ENCODE measurements at places on chromosomes 5 and 9.

- DNase-seq, result no peak
These were observed 181.8 kb downstream of the SAXO1 start for GRCh38 chr9:18851069-18851795.

DNA sequence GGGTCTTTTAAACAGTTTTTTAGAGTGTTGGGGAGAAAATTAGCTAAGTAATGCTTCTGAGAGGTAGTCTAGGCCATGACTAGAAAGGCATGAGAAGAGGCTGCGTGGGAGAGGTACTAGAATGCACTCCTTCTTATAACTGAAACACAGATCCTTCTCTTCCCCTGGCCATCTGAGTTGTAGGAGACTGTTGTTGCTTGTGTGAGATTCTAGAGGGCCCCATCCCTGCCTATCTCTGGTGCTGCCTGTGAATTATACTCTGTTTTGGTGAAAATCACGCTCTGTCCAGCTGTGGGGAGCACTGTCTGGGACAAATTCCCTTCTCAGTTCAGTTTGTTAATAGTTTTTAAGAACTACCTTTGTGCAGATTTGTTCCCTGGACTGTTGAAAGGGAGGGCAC is 37.5 kb downstream of the MAP1B start:
- no peak for DNase-seq

- DNase-seq, result no peak
These were observed 16.6 kb upstream of the CCDC112 start for GRCh38 chr5:115313052-115313451.

GRCh38 chr9:20683351-20684034 is 566 bp upstream of the FOCAD start:
- DNase-seq, result peak; percentile 1

GRCh38 chr5:34857894-34858293 is 18.9 kb downstream of the TTC23L start:
- DNase-seq, result no peak

- no peak for DNase-seq
These were observed 1.8 kb downstream of the AQP3 start for GRCh38 chr9:33445389-33446239.

DNA sequence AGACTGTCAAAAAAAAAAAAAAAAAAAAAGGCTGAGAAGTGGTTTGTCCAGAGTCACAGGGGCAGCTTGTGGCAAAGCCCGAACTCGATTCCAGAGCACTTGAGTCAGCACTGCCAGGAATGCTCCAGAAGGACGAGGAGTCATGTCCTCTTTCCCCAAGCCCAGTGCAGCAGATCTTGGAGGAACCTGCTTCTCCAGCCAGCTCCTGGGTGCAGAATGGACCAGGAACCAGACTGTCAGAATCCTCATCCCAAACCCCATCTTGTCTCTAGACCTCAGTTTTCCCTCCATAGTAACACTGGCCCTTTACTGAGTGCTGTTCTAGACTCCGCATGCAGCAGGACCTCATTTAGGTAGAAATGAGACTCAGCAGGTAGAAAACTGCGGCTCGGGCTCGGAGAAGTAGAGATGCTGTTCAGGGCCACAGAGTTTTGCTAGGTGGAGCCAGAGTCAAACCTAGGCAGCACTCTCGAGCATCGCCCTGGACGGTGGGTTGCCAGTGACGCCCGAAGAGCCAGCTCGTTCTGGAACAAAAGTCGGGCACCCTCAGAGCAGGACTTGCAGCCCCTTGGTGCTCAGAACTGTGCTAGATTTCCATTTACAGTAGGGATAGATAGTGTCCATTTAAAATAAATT is 15.4 kb downstream of the CD74 start:
- no peak for DNase-seq

All from COLO829 (cell line).